ENCODE measurements at places on chromosomes 7 and 10.
A peak's percentile ranks its signal among the peaks of the same experiment; 100 is the strongest.

GRCh38 chr10:8326396-8327139 lies 272.1 kb downstream of the GATA3 start:
- DNase-seq: no peak

- DNase-seq: peak; percentile 37
Measured at GRCh38 chr7:77657427-77658224, 38.6 kb upstream of the RSBN1L start.

DNA sequence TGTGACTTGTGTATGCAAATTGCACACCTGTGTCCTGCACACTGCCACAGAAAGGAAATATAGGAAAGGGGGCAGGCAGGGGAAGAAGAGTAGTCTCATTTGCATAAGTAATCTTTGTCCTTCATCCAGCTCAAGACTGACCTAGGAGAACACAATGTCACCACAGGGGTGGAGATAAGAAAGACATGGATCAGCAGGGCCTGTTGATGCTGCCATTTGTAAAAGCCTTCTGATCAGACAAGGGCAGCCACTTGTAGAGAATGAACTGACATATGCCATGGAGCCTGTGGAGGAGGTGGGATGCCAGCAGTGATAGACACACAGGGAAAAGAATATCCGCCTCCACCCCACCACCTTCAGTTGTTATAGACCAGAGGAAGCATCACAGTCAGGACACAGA lies 528.9 kb downstream of the HTR7 start:
- DNase-seq: peak; percentile 42

DNA sequence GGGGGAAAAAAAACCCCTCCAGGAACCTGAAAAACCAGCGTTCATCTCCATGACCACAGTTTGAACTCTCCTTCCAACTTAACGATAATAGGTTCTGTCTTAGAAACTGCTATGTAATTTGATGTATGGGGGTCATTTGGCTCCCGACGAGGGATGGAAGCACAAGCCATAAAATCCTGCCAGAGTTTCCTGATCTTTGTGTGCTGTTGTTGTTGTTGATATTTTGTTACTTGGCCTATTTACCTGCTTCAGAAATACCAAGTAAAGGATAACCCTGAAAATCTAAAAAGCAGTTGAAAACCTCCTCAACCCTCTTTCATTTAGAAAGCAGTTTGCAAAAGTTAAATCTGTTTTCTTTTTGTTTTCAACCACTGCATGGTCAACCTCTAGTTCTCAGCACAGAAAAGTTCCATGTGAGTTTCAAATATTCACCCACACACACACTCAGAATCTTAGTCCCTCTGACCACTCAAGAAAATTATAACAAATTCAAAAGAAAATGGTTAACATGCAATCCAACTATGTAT lies 9.3 kb upstream of the HOXA2 start:
- no peak for DNase-seq

- no peak for DNase-seq
Measured at GRCh38 chr10:125120053-125120710, 40.2 kb downstream of the CTBP2 start.

- DNase-seq: peak; percentile 72
Measured at GRCh38 chr10:117535298-117536071, 7.1 kb upstream of the EMX2 start.

- no peak for DNase-seq
Measured at GRCh38 chr10:74213571-74214162, 62.6 kb downstream of the ADK start.

- no peak for DNase-seq
Measured at GRCh38 chr10:70119197-70119596, 13.4 kb downstream of the AIFM2 start.

GRCh38 chr10:131666091-131666490 lies 234.7 kb upstream of the PPP2R2D start:
- no peak for DNase-seq

DNA sequence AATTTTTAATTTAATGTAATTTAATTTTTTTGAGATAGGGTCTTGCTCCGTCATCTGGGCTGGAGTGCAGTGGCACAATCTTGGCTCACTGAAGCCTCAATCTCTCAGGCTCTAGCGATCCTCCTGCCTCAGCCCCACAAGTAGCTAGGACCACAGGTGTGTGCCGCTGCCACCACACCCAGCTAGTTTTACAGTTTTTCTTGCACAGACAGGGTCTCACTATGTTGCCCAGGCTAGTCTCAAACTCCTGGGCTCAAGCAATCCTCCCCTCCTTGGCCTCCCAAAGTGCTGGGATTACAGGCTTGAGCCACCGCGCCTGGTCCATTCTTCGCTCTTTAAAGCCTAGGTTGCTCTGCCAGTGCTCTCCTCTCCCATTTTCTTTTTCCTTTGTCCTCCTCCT lies 12.9 kb downstream of the CALML3 start:
- DNase-seq: no peak

GRCh38 chr7:16918288-16918895 lies 36.6 kb upstream of the AGR3 start:
- DNase-seq: peak; percentile 52

- DNase-seq: no peak
Measured at GRCh38 chr7:108503112-108504026, 22.6 kb downstream of the PNPLA8 start.

GRCh38 chr10:53601260-53601875 lies 828.8 kb upstream of the MBL2 start:
- peak; percentile 62 for DNase-seq

GRCh38 chr7:40192036-40192435 lies 57.2 kb downstream of the SUGCT start:
- DNase-seq: no peak

- DNase-seq: no peak
Measured at GRCh38 chr7:20700453-20701227, 85.2 kb downstream of the ABCB5 start.

- peak; percentile 66 for DNase-seq
Measured at GRCh38 chr10:6204063-6204340, 1.3 kb downstream of the PFKFB3 start.

Data from neural progenitor cell (in vitro differentiated cells).